T-helper 17 cell (primary cell): ENCODE measurements at places on chromosomes 3 and 15. TPM values are rescaled to one million over a fixed set of nuclear protein-coding genes. Genes with fewer than 3 reads are reported as not detected.

MLH1 gene
- total RNA-seq = 25.7 TPM

GRCh38 chr15:41798607-41799487 is 24.6 kb downstream of the MAPKBP1 start:
- no peak for DNase-seq

DNA sequence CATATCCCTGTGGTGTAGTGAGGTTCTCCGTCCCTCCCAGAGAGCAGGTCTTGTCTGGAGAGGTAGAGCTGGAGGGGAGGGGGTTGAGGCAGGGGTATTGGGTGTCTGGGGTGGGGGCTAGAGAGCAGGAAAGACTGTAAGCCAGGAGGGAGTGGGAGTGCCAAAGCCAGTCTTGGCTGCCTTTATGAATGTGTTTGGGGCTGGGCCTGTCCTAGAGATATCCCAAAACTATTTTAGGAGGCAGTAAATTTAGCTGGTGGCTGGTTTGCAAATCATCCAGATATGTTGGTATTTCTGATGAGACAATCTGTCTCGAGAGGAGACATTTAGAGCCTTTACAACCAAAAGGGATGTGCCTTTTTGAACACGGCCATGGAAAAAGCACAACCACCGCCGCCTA is 166.6 kb downstream of the TLE3 start:
- no peak for DNase-seq

DNA sequence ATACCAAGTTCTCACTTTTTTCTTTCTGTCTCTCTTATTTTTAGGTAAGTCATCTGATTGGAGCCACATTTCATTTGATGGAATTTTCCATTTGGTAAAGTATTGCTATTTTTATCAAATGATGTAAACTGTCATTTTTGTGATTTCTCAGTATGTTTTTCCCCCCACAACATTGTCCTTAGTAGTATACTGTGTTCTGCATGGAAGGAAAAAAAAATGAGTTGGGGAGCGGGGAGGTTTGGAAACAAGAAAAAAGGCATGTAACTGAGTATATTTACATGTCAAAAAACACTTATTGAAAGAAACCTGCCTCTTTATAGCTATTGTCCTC is 104.2 kb downstream of the FILIP1L start:
- DNase-seq = no peak

DNA sequence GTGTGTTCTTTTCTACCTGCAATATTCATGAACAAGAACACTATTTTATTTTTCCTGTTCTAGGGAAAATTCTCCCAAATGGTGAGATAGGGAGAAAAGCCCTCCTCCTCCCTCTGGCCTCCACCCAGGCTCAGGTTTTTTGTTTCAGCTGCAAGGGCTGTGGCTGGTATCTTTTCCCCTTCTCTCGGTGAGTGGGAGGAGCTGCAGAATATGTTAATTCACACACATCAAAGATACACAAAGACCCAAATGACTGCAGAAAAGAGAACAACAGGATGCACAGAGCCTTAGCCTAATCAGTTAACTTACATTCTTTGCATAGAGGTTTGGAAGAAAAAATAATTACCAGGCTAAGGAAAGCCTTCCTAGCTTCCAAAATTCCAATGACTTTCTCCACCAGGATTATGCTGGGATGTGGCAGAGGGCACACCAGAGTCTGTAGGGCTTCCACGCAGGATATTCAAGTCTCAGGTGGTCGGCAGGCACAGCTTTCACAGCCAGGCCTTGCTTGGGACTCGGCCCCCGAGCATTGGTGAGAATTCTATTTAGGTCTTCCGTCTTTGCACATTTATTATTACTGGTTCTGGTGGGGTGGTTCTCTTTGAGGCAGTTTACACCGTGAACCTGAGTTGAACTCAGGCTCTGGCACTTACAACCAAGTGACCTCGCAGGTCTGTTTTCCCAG is 64.9 kb downstream of the ABHD5 start:
- no peak for DNase-seq

DNA sequence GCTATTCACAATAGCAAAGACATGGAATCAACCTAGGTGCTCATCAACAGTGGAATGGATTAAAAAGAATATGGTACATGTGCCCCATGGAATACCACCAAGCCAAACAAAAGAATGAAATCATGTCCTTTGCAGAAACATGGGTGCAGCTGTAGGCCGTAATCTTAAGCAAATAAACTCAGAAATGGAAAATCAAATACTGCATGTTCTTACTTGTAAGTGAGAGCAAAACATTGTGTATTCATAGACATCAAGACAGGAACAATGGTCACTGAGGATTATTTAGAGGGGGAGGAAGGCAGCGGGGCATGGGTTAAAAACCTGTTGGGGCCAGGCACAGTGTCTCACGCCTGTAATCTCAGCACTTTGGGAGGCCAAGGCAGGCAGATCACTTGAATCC is 304.7 kb upstream of the ROBO2 start:
- no peak for DNase-seq

DNA sequence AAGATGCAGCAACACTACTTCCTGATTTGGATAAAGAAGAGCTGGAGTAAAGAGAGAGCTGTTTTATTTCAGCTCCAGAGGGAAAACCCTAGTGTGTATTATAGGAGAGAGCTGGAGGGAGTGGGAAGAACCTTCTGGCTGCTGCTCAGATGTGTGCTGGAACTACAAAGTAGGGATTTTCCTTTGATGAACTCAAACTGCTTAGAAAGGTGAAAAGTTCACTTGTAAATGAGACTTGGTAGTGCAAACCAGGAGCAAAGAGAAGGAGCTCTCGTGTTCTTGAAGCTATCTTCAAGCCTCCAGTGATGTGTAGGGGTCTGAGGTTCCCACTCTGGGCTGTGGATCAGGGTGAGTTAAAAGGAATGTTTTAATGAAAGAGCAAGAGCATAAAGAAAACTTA is 110.4 kb downstream of the EDEM1 start:
- DNase-seq = no peak

KNL1 gene
- total RNA-seq = 0.77 TPM

CHST13 gene
- total RNA-seq = 0.15 TPM

GRCh38 chr15:63523306-63523990 is 19.1 kb downstream of the USP3 start:
- no peak for DNase-seq

GRCh38 chr3:132432639-132433038 is 15.3 kb downstream of the DNAJC13 start:
- no peak for DNase-seq

DNA sequence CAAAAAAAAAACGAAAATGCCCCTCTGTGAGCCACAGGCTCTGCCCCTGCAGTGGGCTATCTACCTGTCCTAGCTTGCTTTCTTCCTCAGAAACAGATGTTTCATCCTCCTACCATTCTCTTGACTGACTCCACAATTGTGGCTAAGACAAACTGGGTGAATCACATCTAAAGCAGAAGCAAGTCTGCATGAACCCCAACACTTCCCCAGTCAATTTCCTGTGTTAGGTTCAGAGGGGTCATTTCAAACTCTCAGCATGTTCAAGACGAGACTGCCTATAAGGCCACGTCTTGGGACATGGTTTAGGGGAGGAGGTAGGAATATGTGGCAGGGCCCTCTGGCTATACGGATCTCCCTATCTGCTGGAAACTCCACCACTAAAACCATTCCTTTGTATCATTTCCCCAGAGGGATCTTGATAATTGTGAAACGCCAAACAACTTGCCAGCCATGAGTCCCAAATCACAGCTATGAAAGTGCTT is 28.6 kb upstream of the ANKDD1A start:
- DNase-seq = no peak

GRCh38 chr3:171976526-171976925 is 62.9 kb upstream of the FNDC3B start:
- no peak for DNase-seq

RNU5B-1 gene
- total RNA-seq = not detected

- DNase-seq = no peak
These were observed 157.5 kb upstream of the RGMA start for GRCh38 chr15:93246266-93247242.

- no peak for DNase-seq
These were observed 154.2 kb downstream of the RAB11A start for GRCh38 chr15:66023311-66023972.

GRCh38 chr3:135499426-135499825 is 466.1 kb upstream of the PPP2R3A start:
- no peak for DNase-seq

PLA2G4E gene
- not detected for total RNA-seq

ZNF385D gene
- total RNA-seq = not detected

LIPC gene
- total RNA-seq = 3.2 TPM

- DNase-seq = no peak
These were observed 509.5 kb downstream of the TBL1XR1 start for GRCh38 chr3:176687754-176688153.

GRCh38 chr3:156834962-156835535 is 8.9 kb downstream of the LEKR1 start:
- no peak for DNase-seq

DNA sequence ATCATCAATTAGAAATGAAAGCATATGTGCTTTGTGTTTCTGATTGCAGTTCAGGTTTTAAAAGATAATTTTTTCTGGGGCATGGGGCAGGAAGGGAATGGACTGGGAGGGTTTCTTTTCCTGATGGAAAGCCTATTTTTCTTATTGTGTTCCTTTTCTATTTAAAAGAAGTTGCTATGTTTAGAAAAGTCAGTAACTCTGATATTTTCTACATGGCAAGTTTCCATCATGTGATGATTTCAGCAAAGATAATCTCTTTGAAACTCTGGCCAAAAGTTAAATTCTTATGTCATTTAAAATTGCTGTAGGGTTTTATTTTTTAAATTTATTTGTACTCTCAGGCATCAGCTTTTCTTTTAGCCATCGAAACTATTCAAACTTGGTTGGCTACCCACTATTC is 601.2 kb downstream of the FOXP1 start:
- DNase-seq = no peak

CXCR6 gene
- 2.0 TPM for total RNA-seq

DNA sequence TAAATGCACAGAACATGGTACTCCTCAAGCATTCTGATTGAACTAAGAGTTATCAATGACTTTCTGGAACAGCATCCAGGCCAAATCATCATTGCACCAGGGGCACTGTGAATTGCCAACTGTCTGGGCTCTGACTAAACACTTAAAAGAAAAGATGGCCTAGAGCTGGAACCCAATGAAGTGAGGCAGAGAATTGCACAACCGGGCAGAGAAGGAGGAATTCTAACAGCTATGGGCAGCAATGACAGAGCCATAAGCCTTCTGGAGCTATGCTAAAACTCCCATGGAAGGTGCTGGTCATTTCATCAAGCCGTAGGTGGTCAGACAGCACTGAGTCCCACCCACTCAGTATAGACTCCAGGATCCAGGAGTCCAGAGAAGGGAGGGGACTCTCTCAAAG is 48.1 kb upstream of the OXTR start:
- DNase-seq = no peak

DNA sequence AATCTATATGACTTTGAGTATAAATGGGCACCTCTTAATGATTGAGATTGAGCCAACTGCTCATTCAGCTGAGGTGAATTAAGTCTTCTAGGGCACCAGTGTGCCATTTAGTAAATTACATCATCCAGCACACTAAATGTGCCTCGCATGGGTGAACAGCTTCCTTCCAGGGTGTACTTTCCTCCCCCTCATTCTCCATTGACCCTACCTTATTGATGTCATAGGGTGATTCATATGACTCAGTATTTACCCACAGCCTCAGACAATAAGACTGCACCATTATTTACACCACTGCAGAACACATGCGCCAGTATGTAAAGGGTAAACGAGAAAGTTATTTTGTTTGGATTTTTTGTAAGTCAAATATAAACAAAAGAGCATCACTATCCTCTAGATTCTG is 185.2 kb upstream of the ARL6 start:
- DNase-seq = no peak

LRRC49 gene
- 5.2 TPM for total RNA-seq

- DNase-seq = no peak
These were observed 18.6 kb upstream of the THSD4 start for GRCh38 chr15:71096676-71097075.

A4GNT gene
- total RNA-seq = not detected

DNA sequence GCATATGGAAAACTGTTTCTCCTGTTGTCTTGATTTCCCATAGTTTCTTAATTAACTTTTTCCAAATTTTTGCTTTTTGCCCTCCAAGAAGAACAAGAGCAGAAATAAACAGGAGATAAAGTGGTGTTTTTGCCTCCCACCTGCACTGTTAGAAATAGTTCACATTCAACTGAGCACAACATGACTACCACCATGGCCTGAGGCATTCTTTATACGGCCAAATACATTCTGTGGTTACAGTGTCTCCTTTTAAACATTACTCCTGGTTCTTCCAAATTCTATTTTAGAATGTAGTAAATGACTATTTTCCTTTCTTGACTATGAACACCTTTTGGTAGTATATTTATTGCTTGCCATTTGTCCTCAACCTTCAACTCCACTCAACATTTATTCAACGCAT is 98.5 kb downstream of the LARS2 start:
- DNase-seq = no peak

AHSG gene
- not detected for total RNA-seq

IGDCC3 gene
- total RNA-seq = not detected
